ENCODE measurements at places on chromosomes 6 and 20.
A peak's percentile ranks its signal among the peaks of the same experiment; 100 is the strongest.

DNA sequence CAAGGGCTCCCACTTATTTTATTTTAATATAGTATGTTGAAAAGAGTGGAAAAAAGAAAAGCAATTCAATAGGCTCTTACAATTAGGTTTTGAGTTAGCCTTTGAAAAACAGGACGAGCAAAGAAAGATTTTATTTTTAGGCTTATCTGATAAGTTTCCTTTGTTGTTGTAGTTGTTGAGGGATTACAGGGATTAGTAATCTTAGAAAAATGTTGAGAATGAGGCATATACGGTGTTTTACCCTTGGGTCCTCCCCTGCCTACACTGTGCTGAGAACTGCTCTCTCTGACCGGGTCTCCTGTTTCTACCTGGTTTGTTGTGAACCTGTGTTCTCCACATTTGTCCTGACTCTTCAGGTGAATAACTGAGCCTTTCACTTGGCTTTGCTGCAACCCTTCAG, 16.7 kb downstream of the TRAPPC3L start:
- no peak for DNase-seq

DNA sequence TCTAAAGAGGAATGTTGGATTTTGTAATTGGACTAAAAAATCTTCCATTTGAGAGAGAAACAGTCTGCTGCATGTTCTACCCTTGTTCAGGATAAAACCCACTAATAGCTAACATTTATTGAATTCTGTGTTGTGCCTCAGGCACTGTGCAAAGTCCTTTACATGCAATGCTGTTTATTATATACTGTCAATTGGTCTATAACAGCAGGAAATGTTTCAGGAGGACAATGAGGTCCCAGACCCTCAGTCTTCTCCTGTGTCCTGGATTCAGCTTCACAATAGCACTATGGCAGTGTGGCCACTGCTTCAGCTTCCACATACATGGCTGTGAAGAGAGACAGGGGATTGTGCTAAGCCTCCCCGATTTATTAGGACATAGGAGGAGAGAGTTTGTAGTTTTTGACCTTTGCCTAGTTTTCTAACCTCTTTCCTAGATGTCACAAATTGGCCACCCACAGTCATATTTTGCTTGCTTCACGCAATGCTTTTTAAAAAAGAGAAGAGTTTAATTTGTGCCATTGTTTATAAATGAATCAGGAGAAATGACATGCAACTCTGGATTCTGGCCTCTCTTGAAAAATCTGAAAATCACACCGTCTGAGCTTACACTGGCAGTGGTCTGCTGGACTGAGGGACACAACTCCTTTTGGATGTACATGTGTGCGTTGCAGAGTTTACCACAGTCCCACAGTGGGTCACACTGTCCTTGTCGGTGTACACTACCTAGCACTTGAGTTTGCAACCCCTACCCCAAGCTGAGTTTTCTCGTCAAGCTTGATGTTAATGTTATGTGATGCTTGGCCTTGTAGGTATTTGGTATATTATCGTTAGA, 11.3 kb downstream of the PTPN1 start:
- no peak for DNase-seq

DNA sequence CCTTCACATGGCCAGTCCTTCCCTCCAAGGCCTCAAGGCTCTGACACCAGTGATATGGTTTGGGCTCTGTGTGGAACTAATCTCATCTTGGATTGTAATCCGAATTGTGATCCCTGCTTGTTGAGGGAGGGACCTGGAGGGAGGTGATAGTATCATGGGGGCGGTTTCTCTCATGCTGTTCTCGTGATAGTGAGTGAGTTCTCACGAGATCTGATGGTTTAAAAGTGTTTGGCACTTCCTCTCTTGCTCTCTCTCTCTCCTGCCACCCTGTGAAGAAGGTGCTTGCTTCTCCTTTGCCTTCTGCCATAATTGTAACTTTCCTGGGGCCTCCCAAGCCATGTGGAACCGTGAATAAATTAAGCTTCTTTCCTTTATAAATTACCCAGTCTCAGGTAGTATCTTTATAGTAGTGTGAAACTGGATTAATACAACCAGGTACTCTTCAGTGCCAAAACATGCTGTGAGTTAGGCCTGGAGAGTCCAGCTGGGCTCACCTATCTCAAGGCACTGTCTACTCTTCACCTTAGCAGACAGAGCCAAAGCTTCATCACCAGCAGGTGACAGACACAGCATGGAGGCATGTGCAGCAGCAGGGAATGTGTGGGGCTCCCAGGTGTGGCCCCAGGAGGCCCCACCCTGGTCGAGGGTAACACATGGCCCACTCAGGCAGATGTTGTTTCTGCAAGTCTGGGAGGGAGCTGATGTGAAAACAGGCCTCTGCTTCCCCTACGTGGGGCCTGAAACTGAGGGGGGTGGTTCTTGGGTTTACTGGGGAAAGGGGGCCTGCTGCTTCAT, 97.5 kb upstream of the CDYL start:
- DNase-seq: no peak

DNA sequence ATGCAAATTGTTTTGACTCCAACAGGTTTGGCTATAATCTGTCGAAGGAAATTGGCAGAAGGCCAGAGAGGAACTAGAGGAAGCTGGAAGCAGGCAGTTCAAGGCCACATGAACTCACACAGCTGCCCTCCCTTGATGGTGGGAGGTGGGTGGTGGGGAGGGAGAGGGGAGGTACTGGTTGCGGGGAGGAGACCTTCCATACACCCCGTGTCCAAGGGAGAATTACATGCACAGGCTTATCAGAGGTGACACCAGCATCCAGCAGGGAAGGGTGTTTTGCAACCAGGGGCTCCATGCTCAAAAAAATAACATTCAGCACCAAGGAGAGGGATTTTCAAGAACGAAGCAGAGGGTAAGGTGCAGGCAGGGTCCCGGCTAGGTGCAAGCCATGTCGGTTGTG, 9.1 kb downstream of the PRND start:
- no peak for DNase-seq

- no peak for DNase-seq
These were observed 10.4 kb downstream of the PI16 start for GRCh38 chr6:36964908-36965307.

DNA sequence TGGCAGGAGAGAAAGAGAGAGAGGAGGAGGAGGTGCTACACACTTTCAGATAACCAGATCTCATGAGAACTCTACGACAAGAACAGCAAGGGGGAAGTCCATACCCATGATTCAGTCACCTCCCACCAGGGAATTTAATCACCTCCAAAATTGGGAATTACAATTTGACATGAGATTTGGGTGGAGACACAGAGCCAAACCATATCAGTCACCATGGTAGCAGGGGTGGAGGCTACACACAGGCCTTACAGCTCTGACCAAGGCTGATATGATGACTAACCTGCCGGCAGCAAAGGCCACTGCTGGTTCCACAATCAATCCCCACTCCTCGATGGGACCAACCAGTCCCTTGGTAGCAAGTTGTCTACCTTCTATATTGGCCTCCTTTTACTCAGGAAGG, 13.6 kb upstream of the RBM24 start:
- DNase-seq: no peak

GRCh38 chr6:168374051-168374502, 54.5 kb upstream of the DACT2 start:
- DNase-seq: no peak

DNA sequence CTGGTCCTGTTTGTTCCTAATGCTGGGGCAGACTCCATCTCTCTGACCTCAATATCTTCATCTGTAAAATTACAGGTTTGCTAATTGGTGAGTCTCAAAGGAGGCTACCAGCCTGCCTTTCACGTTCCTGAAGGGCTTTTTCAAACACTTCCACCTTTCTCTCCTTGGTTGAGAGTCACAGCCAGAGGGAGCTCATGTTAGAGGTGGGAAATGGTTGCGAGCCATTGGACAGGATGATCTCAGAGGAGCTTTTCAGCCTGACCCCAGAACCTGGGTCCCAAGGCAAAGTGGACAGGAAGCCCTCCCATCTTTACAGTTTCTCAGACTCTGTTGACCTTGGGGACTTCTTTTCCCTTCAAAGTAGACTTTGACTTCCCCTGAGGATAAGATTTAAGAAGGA, 37.6 kb downstream of the NDUFAF5 start:
- no peak for DNase-seq

- no peak for DNase-seq
These were observed 522.6 kb upstream of the MMS22L start for GRCh38 chr6:97805596-97805995.

- no peak for DNase-seq
These were observed at the start of gene OTOR for GRCh38 chr20:16748308-16748900. OTOR (plus strand) TSS chr20:16748358; CDS start chr20:16748402, 44 bp downstream.

DNA sequence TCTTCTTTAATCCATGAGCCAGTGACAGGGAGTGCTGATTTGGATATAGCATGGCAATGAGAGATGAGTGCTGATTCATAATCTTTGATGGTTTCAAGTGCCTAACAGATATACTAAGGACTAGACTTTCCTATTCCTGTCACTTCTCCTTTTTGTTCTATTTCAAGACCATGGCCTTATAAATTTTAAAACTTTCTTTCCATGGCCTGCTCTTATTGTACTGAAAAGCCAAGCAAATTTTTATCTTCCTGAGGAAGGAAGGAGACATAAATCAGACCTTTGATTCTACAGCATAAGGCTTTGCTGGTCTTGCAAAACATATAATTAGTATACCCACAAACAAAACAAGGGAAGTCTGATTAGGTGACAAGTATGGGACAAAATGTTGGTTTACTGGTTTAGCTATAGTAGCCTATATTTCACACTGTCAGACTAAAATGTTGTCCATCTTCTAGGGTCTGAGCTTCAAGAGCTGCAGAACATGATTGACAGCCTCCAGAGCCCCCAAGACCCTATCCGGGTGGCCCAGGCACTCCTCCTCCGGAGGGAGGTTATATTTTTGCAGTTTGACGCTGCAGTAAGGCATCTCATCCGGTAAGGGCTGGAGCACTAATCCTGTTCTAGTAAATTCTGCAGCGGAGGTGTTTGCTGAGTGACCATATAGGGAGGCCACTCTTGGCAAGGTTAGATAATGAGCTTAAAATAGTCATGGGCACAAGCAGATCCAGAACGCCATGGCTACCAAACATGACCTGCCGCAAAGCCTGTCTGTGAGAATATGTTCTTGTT, 82.3 kb downstream of the CD164 start:
- no peak for DNase-seq

- no peak for DNase-seq
These were observed 631 bp downstream of the PLCB1 start for GRCh38 chr20:8132484-8133309.

DNA sequence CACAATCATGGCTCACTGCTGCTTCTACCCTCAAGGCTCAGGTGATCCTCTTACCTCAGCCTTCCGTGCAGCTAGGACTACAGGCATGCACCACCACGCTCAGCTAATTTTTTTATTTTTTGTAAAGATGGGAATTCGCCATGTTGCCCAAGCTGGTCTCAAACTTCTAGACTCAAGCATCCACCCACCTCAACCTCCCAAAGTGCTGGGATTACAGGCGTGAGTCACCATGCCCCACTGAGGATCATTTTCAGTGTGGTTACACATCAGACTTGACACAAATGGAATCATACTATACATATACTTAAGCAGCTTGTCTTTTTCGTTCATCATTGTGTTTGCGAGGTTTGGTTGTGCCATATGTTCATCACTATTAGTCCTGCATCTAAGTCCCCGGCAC, 26.6 kb downstream of the ZC3H12D start:
- no peak for DNase-seq

DNA sequence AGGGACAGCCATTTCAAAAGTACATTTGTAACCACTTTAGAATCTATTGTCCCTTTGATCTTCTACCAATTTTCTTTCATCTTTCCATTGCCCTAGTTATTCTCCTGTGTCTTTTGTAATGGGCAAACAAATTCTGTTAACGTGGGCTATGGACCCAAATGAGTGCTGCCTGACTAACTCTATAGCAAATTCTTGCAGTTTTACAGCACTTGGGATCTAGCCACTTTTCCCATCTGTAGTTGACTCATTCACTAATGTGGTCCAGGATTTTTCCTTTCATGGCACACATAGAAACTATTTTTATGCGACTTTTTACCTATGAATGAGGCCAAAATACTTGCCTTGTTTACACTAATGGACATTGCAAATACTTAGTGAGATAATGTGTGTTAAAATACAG, 52.0 kb downstream of the GRIK2 start:
- no peak for DNase-seq

DNA sequence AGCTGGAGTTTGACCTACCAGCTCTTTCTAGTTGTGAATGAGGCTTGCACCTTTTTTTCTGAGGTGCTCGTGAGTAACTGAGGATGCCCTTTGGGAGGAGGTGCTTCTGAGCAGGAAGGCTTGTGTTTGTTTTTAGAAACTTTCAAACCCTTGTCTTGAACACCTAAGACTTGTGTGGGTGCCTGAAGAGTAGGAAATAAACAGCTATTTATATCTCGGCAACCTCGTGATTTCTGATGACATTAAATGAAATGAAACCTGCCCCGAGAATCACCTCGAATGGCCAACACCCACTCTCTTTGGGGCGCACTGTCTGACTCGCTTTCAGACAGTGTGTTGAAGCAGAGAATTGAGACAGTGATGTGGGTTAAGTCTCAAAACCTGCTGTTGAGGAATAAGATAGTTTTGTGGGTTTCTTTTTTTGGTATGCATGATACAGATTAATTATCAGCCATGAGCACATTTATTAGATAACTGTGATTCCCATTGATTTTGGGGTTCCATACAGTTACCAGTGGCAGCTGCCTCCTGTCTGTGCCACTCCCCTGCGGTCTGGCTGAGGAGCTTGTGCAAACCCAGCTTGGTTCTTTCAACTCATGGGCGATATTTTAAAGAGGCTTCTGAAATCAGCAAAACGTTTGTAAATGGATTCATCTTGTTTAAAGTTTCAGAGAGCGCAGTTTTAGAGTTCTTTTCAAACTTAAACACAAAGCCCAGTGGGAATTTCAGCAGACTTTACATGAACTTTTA, 8.4 kb downstream of the IRF4 start:
- DNase-seq: no peak

- no peak for DNase-seq
These were observed 727.9 kb upstream of the MAN1A1 start for GRCh38 chr6:120077489-120077888.

GRCh38 chr6:47248446-47248845, 61.3 kb downstream of the TNFRSF21 start:
- no peak for DNase-seq

DNA sequence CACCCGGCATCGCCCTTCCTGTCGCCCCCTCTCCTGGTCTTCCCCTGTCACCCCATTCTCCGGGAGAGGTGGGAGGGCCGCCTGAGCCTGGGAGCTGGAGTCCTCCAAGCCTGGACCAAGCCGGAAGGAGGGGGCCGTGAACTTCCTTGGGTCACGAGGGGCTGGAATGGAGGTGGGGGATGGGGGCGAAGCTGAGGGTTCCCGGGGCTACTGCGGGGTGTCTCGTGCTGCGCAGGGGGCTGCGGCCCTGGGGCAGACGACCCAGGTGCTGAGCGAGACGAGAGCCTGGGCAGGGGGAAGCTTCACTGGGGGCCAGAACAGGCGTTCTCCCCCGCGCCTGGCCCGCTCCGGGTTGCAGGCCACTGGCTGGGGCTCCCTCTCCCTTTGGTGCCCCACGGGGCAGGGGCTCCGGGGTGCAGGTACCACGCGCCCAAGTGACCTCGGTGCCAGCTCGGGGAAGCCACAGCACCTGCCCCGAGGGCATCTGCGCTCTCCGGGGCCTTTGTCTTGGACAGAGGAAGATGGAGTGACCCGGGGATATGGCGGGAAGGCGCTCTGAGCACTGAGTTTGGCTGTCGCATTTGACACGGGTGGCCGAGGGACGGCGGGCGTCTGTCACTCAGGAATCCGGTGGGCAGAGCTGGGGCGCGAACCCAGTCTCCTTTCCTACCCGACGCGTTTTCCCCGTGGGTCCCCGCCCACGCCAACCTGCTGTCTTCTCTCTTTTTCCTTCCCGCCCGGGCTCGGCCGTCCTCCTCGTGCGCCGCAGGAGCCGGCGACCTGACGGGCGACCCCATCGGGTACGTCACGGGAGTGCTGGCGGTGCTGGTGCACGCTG, 1.2 kb downstream of the SLC35D3 start:
- DNase-seq: no peak

- DNase-seq: peak; percentile 12
These were observed 73.8 kb upstream of the SCP2D1 start for GRCh38 chr20:18739751-18740166.
